Fibroblast of skin of scalp (primary cell): ENCODE measurements at places on chromosomes 3 and 15.

- no peak for DNase-seq
Measured at GRCh38 chr3:190387578-190388213, at the start of gene CLDN16. CLDN16 (plus strand) TSS chr3:190388163; CDS start chr3:190388330, 167 bp downstream.

DNA sequence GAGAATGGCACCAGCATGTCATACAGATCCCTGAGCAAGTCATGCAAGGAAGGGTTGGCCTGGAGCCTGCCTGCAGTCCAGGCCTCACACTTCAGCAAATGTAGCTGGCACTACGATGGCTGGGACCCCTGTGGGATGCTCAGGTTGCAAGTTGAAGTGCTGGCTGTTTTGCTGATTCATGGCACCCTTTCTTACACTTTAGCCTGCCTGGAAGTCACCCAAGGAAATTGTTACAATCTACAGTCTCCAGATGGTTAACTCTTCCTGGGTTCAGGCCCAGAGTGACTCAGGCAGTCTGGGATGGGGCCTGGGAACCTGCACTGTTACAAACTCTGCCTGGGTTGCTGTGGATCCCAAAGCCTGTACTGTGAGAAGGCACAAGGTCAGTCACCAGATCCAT lies 91.0 kb upstream of the SLC6A11 start:
- no peak for DNase-seq

GRCh38 chr3:39261726-39262125 lies 18.1 kb downstream of the CX3CR1 start:
- DNase-seq = no peak

- peak; percentile 25 for DNase-seq
Measured at GRCh38 chr15:83837945-83838571, 184.1 kb downstream of the ADAMTSL3 start.

GRCh38 chr3:196227121-196227561 lies 10.8 kb downstream of the SLC51A start:
- DNase-seq = no peak

DNA sequence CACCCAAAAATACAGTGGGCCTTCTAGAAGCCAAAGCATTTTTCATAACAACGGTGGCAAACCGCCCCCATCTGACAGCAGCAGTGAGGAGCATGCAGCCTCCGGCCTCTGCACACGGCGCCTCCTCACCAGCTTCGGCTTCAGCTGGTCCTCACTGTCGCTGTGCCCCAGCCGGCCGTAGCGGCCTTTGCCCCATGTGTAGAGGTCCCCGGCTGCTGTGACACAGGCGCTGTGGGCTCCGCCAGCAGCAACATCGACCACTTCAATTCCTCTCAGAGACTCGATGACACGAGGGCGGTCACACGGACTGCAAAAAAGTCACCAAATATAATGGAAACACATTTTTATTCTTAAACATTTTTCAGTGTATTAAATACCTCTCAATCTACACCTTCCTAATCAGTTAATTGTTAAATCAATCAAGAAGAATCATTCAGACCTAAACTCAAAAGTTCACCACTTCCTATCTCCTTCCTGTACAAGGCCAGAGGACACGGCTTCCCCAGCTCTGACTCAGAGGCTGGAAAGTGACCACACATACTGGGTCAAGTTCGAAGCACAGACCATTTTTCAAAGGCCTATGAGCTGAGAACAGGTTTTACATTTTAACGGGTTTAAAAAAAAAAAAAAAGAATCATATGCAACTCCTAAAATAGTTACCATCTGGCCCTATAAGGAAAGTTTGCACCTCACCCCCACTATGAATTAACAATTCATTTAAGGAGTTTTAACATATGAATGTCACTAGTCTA lies 33.6 kb upstream of the OCA2 start:
- DNase-seq = peak; percentile 44

GRCh38 chr3:64361962-64362735 lies 136.9 kb upstream of the PRICKLE2 start:
- no peak for DNase-seq

DNA sequence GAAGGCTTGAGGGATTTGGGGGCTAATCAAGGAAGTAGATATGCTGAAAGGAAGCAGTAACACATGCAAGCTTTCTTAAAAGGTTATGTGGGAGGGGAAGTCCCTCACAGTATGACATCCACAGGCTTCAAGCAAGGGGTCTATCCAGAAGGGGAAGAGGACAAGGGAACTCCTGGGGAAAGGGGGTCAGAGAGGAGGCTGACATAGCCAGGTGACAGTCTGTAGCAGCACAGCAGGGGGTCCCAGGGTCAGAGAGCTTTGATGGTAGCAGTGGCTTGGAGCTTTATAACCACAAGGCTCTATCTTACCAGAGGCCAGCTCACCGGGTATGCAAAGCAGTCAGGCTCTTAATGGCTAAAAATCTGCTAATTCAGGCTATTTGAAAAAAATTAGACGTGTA lies 150.6 kb upstream of the NSMCE3 start:
- DNase-seq = no peak

- DNase-seq = no peak
Measured at GRCh38 chr3:47056705-47057104, 77.2 kb downstream of the NBEAL2 start.

- DNase-seq = peak; percentile 59
Measured at GRCh38 chr3:150220799-150221198, 187.3 kb upstream of the TSC22D2 start.

- no peak for DNase-seq
Measured at GRCh38 chr3:192799721-192800120, 72.4 kb upstream of the FGF12 start.

DNA sequence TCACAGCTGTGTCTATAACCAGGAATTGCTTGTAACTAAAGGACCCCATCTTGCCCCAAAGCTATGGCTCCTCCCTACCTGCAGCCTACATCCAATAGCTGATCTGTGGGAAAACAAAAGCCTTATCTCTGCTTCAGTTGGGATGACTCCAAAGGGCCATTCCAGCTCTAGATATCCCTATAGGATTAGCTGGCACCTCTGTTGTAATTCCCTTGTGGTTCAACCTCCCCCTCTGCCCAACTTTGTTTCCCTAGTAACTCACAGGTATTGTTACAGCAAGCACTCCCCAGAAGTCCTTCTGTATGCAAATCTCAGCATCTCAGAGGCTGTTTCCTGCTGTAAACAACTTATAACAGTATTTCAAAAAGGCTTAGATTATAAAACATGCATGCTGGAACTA lies 478.6 kb downstream of the AGBL1 start:
- no peak for DNase-seq

DNA sequence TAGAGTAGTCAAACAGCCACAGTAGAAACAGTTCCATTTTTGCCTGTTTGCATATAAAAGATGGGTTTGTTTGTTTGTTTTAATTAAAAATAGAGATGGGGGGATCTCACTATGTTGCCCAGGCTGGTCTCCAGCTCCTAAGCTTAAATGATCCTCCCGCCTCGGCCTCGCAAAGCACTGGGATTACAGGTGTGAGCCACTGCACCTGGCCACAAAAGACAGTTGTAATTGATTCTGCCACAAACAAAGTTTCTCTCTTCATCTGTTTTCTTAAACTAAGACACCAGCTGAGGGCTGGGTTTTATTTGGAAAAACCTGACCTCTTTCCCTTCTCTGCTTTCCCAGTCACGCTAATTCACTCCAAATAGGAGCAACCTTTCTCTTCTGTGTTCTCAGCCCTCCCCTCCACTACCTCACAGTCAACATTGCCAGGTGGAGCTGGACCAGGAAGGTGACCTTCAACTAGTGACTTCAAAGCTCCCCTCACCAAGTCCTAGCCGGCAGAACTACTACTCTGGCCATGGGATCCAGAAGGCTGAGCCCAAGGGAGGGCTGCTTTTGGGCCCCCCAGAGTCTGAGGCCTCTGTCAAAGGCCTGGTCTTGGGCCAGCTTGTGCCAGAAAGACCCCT lies 1.5 kb upstream of the IDH2 start:
- no peak for DNase-seq

- peak; percentile 66 for DNase-seq
Measured at GRCh38 chr3:150775001-150775599, 12.1 kb upstream of the SIAH2 start.

GRCh38 chr3:145190138-145190537 lies 970.8 kb downstream of the PLOD2 start:
- DNase-seq = no peak

DNA sequence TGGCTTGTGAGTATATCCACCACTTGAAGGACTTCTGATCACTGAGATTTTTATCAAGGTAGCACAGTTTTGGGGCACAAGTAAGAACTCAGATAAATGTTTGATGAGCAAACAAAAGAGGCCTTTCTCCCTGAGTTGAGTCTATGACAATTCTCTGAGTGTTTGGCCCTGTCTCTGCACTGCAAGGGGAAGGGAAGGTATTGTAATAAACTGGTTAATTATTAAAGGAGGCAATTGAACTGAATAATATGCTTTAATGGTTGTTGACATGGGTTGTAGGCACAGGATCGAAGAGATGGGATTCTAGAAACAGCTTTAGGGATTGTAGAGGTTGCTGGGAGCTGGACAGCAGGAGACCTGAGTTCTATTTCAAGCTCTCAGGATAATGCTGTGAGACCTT lies 95.0 kb upstream of the MRPL3 start:
- no peak for DNase-seq

- DNase-seq = no peak
Measured at GRCh38 chr15:88838667-88839066, 35.4 kb downstream of the ACAN start.

DNA sequence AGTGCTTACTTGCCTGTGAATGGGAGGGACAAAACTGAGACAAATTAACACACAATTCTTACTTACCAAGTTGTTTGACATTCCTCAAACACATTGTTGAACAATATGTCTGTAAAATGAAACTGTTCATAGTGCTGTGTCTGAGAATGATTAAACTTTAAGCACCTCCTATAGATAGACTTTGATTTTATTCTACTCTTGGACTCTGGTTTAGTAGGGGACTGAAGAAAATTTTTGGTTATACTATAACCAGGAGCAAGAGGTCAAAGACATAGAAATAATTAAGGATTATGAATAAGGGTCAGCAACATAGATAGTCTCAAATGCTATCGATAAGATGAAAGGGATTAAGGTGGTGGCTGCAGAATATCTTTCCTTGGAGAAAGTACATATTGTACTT lies 7.9 kb upstream of the MTFMT start:
- DNase-seq = no peak

DNA sequence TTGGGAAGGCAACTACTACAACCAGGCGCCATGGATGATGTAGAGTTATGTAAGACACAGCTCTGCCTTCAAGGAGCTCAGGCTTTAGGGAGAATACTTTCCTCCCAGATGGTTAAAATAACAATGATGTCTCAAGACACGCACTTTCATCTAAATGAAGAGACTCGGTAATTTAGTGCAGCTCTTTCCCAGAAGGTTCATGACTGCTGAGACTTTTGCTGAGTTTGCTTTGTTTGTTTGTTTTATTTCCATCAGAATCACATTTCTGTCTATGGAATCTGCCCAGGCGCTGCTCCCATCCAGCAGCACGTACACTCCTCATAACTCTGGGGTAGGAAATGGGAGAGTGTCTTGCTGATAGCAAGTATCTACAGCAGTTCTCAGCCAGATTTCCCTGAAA lies 33.9 kb upstream of the MEX3B start:
- peak; percentile 74 for DNase-seq

GRCh38 chr3:196332168-196332567 lies 6.0 kb downstream of the TM4SF19 start:
- DNase-seq = no peak
